ENCODE measurements at places on chromosomes 6 and 20.

DNA sequence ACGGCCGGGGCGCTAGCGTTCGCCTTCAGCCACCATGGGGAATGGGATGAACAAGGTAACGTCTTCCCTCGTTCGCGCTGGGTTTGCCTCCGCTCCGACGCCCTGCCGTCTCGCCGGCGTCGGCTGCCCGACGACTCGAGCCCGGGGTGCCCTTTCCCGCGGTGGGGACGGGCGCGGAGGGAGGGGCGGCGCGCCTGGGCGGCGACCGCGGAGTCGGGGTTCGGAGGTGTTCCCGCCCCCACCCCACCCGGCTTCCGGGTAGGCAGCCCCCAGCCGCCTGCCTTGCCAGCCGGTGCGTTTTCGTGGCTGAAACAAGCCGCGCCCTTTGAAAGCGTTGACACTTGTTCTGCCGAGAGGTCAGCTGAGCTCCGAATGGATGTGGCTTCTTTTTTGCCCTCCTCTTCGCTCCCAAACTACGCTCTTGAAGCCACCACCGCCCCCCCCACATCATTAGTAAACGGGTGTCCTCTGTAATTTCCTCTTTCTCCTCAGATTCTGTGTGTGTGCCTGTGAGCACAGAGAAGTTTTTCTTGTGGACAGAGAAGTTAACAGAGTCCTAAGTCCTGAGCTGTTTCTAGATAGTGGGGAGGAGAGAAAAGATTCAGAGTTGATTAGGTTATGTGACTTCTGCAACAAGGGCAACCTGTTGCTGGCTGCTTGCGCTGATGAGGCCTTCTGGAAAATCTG lies 362 bp downstream of the DUSP22 start:
- DNase-seq = no peak

DNA sequence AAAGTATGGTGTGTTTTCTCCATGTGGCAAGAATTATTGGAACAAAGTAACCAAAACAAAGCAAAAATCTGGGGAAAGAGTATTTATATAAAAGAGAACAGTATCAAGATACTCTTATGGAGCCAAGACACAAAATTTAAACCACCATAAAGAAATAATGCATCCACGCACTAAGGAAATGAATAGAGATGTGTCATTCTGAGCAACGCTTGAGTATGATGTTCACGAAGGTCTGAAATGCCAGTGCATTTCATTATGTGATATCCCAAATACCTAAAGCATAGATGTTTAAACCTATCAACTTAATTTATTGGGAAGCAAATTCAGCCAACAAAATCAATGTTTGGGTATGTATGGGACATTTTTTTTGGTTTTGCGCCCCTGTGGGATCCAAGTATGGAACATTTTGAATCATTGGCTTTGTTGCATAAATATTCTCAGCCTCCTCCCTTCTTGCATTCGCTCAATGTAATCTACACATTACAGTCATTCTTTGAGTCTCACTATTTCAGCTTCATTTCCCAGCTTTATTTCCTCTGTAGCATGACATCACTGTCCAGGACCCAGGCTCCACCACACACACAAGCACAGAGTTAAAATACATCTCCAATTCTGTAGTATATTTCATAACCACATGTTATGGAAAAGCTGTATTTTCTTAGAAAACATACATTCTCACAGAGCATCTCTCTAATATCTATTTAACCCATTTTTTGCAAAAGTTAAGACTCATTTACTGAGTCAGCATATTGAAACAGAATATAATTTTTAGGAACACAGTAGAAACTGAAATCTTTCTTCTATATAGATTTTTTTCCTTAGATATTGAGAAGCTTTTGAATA lies 11.6 kb upstream of the MOXD1 start:
- no peak for DNase-seq

GRCh38 chr20:19915111-19915798 lies 101.9 kb upstream of the NAA20 start:
- DNase-seq = no peak

DNA sequence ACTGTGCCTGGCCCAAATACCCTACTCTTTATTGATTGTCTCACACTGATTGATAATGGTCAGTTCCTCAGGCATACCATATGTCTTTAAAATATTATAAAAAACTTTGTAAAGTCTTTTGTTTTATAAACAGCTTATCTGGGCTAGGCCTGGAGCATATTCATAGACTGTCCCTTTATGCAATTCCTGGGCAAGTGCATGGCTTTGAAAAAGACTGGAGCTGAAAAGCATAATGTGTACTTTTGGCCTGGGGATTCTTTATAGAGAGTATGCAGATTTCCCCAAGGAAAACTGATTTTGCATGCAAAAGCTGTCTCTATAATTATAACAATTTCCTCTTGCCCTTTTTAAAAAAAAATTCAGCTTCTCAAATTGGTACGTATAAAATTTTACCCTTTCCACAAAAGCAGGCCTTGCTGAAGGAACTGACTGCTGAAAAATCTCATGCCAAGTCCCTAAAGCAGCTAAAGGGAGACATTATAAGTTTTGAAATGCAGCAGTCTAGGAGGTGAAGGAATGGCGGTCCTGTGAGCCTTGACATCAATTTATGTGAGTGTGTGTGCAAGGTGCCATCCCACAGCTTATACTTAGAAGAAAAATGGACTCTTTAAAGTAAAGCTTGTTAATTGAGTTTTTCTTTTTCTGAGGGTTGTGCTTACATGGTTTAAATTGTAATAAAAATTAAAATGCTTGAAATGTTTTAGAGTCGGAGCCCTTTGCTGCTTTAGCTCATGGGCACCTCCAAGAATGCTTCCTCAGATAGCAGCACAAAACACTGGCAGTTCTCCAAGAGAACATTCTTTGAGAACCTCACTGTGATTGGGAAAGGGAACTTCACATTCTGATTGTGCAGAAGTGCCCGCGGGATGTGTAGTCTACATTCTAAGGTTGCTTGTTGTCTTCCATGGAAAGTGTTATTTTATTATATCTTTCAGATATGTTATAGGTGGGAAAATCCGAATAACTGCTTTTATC lies 43.9 kb downstream of the PLCB4 start:
- DNase-seq = no peak

DNA sequence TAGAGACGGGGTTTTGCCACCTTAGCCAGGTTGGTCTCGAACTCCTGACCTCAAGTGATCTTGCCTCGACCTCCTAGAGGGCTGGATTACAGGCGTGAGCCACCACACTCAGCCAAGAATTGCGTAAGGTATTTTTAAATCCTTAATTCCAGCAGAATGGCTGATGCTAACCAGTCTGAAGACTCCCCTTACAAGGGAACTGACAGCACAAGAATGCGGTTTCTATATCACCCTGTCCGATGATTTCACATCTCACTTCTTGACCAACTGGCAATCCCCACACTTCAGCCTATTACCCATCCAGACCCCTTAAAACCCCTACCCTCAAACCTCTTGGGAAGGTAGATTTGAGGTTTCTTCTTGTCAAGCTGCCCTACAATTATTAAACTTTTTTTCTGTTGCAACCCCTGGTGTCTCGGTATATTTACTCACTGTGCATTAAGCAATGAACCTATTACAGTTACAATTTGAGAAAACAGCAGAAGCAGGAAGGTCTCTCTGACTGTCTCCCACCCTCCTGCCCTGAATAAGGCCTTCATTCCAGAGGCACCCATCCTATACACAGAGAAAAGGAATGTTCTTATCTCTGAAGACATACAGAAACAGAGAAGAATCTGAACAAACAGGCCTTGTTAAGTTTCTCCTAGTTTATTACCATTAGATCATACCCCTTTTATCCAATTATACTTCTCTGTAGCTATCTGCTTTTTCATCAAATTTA lies 164.9 kb downstream of the ARHGAP18 start:
- DNase-seq = no peak

GRCh38 chr6:115948751-115949150 lies 111.9 kb downstream of the FRK start:
- no peak for DNase-seq

GRCh38 chr6:14598017-14598864 lies 480.7 kb downstream of the CD83 start:
- DNase-seq = no peak

- no peak for DNase-seq
Measured at GRCh38 chr20:61806314-61806713, 259.4 kb downstream of the TAF4 start.

DNA sequence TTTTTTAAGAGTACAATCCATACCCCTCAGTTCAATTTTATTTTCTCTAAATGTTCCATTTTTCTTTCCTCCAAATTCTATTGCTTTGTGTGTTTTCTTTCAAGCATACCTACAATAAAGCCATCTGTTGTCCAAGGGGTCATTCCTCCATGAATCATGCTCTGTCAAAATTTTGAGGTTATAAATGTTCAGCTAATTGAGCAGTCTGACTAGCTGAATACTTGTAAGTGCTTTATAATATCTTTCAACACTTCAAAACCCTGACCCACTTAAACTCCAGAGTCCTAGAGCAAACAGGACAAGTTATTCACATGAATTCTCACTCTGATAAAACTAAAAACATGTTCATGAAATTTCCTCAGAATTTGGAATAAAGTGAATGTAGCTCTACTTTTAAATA lies 33.4 kb upstream of the EYA4 start:
- no peak for DNase-seq
